ENCODE measurements at places on chromosomes 12 and 14.

GRCh38 chr14:23377573-23378563 lies 1.0 kb downstream of the CMTM5 start:
- no peak for DNase-seq

DNA sequence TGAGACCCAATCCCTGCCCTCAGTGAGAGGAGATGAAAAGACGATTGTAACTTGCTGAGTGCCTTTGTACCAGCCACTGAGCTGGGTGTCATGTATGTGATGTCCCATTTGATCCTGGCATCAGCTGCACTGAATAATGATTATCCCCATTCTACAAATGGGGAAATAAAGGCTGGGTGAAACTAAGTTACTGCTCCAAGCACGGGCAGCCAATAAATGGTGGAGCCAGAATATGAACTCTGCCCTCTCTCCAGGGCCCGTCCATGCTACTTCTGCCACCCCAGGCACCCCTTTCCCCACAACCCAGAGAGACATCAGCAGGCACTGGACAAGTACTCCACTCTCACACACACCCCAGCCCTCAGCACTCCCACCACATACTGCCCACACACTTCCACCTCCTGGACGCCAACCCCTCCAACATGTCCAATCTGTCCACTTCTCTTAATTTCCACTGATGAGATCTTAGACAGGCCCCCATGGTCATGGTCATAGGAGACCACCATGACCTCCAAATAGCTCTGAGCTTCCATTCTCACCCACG lies 115.8 kb downstream of the DICER1 start:
- DNase-seq: no peak

DNA sequence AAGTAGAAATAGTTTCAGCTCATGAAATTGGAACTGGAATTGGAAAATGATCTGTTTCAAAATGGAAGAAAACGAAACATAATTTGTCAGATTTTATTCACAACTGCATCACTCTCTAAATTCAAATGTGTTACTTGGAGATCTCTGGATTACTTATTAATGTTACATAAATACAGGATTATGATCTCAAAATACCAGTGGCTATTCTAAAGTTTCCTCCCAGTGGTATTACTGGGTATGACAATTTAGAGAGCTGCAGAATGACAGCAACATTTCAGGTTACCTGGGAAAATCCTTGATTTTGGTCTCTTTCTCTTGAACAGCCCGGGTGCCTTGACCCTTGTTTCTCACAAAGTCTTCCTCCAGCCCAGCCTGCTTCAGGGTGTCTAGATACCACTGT lies 14.2 kb downstream of the FAM161B start:
- no peak for DNase-seq

DNA sequence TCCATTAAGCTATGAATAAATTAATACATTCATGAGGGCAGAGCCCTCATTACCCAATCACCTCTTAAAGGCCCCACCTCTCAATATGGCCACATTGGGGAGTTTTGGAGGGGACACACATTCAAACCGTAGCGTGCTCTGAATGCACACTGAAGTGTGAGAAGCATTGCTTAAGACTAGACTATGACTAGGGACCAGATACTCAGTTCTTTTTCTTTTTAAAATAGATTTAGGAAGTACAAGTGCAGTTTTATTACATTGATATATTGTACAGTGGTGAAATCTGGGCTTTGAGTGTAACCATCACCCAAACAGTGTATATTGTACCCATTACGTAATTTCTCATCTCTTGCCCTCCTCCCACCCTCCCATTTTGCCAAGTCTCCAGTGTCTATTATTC lies 21.0 kb upstream of the JDP2 start:
- DNase-seq: no peak

- peak; percentile 14 for DNase-seq
Measured at GRCh38 chr12:132638541-132639408, 20.2 kb downstream of the P2RX2 start.

GRCh38 chr12:101968770-101969169 lies 91.4 kb downstream of the DRAM1 start:
- DNase-seq: no peak

DNA sequence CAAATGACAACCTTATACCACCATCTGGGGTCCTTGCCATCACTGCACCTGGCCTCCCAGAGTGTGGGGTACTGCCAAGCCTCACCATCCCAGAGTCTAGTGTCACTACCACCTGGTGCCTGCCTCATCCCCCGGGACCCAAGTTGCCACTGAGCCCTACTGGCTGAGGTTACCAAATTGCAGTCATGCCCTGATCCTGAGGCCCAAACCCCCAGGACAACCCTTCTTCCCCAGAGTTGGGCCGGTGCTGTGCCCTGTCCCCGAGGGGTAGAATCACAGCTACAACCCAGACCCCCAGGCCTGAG lies 8.4 kb upstream of the SFSWAP start:
- no peak for DNase-seq

GRCh38 chr12:67910360-67911274 lies 78.6 kb upstream of the IFNG-AS1 start:
- DNase-seq: no peak

DNA sequence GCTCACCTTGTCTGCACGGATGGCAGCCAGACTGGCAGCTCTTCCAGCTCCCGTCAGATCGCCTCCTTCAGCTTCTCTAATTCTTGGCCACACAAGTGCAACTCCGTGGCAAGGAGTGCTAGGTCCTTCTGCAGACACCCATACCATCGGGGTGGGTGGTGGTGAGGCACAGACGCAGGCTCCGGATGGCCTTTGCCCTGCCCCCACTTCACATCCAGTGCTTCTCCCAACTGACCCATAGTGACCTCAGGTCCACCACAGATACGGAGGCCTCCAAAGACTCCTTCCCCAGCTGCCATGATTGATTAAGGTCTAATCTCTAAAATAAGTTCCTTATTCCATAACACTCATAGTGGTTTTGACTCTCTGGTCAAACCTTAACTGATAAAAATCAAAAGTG lies 19.9 kb upstream of the CD27 start:
- DNase-seq: no peak

DNA sequence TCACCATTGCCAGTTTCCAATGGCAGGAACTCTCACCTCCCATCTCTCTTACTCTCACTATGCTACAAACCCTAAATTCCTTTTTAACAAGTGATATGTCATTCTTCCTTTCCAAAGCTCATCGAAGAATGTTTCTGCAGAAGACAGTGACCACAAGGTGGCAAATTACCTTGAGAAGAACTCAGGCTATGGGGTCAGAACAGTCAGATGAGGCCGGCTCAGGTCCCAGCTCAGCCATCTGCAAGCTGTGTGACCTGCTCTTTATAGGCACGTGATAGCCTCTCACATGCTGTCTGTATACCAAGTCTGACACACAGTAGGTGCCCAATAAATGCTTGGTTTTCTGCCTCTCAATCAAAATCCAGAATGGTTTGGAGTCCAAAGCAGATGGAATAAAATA lies 80.7 kb downstream of the FOXN3 start:
- DNase-seq: no peak

DNA sequence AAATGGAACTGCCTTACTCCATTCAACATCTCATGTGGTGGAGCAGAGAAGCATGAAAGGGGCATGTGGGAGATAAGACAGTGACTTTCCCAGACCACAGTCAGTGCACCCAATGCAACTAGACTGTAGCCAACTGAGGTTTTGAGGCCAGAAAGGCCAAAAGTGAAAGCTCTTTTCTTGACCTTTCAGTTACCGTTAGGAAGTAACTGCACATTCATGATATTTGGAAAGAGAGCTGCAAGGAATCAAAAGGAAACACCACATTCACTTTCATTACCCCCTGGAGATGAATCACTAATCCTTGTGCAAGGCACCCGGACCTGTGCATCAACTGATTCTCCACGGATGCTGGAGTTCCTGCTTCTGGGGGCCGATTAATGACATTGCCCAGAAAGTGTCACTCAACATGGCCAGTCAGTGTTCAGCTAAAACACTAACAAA lies 72.9 kb upstream of the ELK3 start:
- DNase-seq: no peak

DNA sequence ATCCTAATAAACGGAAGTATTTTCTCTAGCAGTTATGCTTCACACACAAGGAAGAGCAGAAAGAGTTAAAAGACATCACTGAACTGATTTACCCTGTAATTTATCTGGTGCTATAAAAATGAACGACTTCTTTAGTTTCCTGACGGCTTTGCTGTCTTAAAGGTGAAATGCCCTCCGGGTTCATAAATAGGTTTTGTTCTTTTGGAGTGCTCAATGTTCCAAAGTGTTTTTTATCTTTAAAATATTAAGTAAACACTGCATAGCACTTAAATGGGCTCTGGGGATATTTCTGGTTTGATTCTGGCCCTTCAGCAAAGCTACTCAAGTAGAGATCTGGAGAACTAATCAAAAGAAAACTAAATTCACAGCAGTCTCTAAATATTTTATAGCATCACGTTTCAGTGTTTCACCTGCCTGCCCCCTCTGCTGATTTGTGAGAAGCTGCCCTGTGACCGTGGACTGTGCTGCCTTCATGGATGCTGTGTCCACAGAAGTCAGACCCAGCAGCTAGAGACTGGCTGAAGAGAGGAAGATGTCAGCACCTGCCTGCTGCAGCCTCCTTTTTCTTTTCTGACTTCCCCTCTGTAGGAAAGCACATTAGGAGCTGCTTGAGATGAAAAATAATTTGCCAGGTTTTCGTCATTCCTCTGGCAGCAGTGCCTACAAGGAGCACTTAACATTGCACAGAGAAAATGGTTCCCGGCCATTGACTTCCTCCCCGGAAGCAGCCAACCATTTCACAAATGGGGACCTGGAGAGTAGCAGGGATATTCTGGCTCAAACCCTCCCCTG lies 205.1 kb upstream of the FSCB start:
- peak; percentile 35 for DNase-seq

DNA sequence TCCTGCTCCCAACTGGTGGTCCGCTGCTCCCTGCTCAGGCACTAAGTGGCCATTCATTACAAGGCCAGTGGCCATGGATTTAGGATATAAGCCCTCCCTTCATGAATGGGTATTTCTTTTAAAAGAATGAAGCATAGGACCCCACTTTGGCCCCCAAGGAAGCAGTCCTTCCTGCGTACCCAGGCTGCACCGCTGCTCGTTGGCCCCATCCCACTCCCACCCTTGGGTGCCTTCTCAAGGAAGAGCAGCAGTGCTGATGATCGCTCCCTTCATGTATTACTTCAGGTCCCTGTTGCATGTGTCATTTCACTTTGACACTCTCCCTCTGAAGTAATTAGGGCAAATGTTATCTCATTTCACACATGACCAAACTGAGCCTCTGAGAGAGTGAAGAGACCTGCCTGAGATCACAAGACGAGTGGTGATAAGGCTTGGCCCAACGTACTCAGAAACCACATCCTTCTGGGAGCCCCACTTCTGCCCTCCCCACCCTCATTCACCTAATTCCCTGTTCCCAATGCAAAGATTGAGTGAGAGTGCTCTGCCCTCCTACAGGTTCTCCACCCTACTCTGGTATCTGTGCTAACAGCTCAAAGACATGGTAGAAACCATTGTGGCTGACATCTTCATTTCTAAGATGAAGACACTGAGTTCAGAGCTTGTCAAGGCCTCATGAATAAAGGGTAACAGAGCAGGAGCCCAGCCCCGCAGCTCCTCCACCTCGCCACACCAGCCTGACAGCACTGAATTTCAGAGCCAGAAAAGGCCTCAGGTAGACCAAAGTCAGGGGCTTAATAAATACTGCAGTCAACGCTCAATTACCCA lies 10.3 kb upstream of the KRT2 start:
- no peak for DNase-seq

GRCh38 chr14:34662561-34663088 lies 32.7 kb upstream of the SNX6 start:
- no peak for DNase-seq

DNA sequence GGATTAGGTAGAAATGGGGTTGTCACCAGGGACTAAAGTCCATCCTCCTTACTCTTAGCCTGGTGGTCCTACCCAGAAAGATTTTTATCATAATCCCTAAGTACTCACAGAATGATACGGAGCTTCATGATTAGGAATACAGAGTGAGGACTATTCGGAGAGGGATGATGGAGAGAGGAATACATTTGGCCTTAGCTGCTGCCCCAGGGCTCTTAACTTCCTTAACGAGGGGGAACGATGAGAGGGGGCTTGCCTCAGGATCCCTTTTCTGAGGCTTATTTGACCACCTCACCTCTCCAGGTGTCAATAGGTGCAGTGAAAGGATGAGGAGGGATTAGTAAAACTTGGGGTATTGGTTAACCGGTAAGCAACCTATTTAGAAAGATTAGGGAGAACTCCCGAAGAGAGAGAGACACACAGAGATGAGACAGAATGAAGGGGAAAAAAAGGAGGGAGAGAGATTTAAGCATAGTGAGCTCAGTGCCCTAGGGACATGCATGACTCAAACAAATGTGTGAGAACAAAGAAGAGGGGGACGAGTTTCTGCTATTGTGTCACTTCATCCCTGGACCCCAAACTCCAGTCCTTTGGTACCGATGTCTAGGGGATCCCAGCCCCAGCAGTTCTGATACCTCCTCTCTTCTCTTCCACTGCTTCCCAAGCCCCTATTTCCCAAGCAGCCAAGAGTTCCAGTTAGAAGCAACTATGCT lies 1.1 kb downstream of the NFE2 start:
- DNase-seq: no peak

- no peak for DNase-seq
Measured at GRCh38 chr12:132838410-132839080, 9.9 kb upstream of the GOLGA3 start.

DNA sequence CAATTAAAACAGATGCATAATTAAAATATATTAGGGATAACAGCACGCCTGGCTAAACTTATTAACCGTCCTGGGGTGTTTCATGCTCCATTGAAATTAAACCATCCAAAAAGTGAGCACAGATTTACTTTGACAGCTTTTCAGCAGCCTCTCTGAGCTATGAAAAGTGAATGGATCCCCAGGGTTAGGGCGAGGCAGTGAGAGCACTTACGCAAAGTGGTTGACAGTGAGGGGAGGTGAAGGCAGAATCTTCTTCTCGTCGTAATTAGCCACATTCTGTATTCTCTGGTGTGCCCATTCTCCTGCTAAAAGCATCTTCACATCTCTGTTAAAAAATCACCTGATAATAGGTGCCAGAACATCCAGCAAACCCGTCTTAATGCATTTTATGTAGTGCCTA lies 1.9 kb downstream of the TMTC2 start:
- no peak for DNase-seq

DNA sequence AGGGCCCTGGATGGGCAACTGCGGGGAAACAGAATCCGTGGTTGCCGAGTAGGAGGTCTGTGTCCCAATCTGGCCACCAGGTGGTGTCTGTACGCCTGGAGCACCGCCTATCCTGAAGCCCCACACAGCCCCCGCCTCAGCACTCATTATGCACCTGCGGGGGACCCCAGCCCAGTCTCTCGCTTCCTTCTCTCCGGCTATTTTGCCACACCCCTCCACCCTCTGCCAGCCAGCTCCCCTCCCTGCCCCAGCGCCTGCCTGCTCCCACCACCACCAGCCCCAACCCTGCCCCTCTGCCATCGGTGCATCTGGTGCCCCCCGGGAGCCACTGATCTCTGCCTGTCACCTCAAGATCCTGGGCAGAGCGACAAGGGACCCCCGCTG lies 2.2 kb upstream of the NXPH4 start:
- peak; percentile 64 for DNase-seq

DNA sequence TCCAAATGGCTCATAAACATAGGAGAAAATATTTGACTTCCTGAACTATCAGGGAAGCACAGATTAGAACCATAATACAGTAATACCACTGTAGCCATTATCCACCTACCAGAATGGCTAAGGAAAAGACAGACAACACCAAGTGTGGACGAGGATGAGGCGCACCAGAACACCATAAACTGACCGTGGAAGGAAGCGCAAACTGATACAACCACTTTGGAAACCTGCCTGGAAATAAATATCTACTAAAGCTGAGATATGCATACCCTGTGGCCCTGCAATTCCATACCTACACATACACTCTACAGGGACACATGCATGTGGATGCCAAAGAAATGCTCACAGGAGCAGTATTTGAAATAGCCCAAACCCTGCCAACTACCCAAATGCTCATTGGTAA lies 60.3 kb downstream of the RBM19 start:
- no peak for DNase-seq

GRCh38 chr12:1915082-1915968 lies 3.1 kb downstream of the CACNA2D4 start:
- DNase-seq: no peak
